ENCODE measurements at places on chromosomes 6 and 20. TPM values are rescaled to one million over a fixed set of nuclear protein-coding genes. Genes with fewer than 3 reads are reported as not detected.

GRCh38 chr20:16107172-16107870, 465.9 kb downstream of the KIF16B start:
- H3K4me3 ChIP-seq: no peak overlapping the region
- H3K4me1 ChIP-seq: no peaks in the 10 kb centered on the region
- H3K27ac ChIP-seq: no peak overlapping the region
- no peaks in the 10 kb centered on the region for H3K27me3 ChIP-seq
- DNase-seq: no peak
- H3K36me3 ChIP-seq: no peaks in the 10 kb centered on the region

GRCh38 chr20:40965671-40966070, 63.0 kb upstream of the TOP1 start:
- no peak for DNase-seq
- peaks cover 6% of the 10 kb centered on the region for H3K4me1 ChIP-seq
- no peak overlapping the region for H3K4me3 ChIP-seq
- no peaks in the 10 kb centered on the region for H3K36me3 ChIP-seq

- H3K36me3 ChIP-seq: no peaks in the 10 kb centered on the region
- DNase-seq: no peak
- H3K4me1 ChIP-seq: no peaks in the 10 kb centered on the region
- H3K27ac ChIP-seq: no peak overlapping the region
These were observed 1179.6 kb downstream of the HACE1 start for GRCh38 chr6:103680116-103680515.

- no peak overlapping the region for H3K4me3 ChIP-seq
- no peaks in the 10 kb centered on the region for H3K4me1 ChIP-seq
- no peaks in the 10 kb centered on the region for H3K36me3 ChIP-seq
- no peak for DNase-seq
- no peaks in the 10 kb centered on the region for H3K27me3 ChIP-seq
These were observed 246.7 kb upstream of the AFDN start for GRCh38 chr6:167579806-167580618.

DNA sequence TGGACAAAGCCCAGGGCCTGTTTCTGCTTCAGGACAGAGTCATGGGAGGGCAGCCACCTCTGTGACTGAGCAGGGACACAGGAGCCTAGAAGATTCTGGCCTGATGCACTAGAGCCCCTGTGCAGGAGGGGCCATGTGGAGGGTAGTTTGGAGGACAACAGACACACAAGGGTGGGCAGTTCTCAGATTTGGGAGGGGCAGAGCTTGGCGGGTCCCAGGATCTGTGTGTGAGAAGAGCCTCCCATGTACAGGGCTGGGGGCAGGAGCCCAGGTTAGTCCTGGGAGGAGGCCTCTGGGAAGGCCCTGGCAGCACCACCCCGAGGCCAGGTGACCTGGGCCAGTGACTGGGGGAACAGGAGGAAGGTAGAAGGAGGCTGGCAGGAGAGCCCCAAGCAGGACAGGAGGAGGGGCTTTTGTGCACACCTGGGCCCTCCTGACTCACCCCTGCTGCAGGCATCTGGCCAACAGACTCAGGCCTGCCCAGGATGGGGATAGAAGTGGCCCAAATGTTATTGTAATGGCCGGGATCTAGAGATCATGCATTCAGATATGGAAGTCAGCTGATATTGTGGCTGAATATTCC, 1.4 kb upstream of the ULBP3 start:
- H3K36me3 ChIP-seq: no peaks in the 10 kb centered on the region
- no peak for DNase-seq
- H3K27me3 ChIP-seq: peaks cover 6% of the 10 kb centered on the region
- H3K4me1 ChIP-seq: peaks cover 16% of the 10 kb centered on the region
- H3K27ac ChIP-seq: no peak overlapping the region

GRCh38 chr6:42569102-42570028, 5.5 kb downstream of the UBR2 start:
- no peaks in the 10 kb centered on the region for H3K4me1 ChIP-seq
- no peaks in the 10 kb centered on the region for H3K27me3 ChIP-seq
- no peak overlapping the region for H3K4me3 ChIP-seq
- no peak for DNase-seq

DNA sequence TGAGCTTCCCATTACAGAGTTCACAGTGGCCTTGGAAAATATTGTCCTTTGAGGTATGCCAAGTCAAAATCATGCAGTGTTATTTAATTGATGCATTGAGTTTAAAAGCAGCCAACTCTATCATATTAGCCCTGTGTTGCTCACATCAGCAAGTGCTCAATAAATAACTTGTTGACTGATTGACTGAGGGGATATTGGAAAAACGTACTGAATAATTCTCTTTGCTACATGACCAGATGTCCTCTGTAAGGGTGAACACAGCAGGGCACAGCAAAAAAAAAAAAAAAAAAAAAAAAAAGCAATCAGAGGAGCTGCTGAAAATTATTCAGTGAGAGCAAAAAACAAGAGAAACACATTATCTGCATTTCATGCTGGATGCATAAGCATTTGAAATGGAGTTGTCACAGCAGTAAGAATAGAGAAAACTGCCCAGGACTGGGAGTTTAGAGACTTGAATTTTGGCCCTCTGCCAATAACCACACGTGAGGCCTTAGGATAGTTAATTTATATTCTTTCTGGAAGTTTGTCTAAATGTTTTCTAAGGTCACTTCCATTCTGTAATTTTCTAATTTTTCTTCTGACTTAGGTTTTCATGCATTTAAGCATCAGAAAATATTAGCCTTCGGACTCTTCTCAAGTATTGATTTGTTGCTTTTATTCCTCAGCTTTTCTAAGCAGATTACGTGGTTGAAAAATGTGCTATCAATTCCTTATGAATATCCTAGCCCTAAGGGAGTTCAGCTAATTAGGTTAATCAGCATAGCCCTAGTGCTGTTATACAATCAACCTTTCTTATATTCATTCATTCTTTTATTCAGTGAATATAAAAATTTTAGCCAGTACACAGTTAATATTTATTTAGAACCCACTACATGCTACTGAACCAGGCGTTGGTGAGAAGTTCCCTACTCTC, 246.8 kb upstream of the STXBP5 start:
- no peak overlapping the region for H3K27ac ChIP-seq
- H3K4me3 ChIP-seq: no peak overlapping the region
- H3K36me3 ChIP-seq: no peaks in the 10 kb centered on the region

- H3K27me3 ChIP-seq: no peaks in the 10 kb centered on the region
- no peaks in the 10 kb centered on the region for H3K36me3 ChIP-seq
- H3K4me1 ChIP-seq: peaks cover 6% of the 10 kb centered on the region
- peak; percentile 39 for DNase-seq
- H3K27ac ChIP-seq: peak overlapping the region; percentile 93
- peak overlapping the region; percentile 31 for H3K4me3 ChIP-seq
These were observed 43.6 kb downstream of the FGD2 start for GRCh38 chr6:37048851-37049757.

- H3K27me3 ChIP-seq: no peaks in the 10 kb centered on the region
- H3K36me3 ChIP-seq: no peaks in the 10 kb centered on the region
These were observed 111.9 kb downstream of the HIVEP2 start for GRCh38 chr6:142833054-142833453.

GRCh38 chr6:139635401-139636130, 261.1 kb upstream of the CITED2 start:
- DNase-seq: no peak
- H3K36me3 ChIP-seq: no peaks in the 10 kb centered on the region
- H3K4me1 ChIP-seq: peaks cover 18% of the 10 kb centered on the region

DNA sequence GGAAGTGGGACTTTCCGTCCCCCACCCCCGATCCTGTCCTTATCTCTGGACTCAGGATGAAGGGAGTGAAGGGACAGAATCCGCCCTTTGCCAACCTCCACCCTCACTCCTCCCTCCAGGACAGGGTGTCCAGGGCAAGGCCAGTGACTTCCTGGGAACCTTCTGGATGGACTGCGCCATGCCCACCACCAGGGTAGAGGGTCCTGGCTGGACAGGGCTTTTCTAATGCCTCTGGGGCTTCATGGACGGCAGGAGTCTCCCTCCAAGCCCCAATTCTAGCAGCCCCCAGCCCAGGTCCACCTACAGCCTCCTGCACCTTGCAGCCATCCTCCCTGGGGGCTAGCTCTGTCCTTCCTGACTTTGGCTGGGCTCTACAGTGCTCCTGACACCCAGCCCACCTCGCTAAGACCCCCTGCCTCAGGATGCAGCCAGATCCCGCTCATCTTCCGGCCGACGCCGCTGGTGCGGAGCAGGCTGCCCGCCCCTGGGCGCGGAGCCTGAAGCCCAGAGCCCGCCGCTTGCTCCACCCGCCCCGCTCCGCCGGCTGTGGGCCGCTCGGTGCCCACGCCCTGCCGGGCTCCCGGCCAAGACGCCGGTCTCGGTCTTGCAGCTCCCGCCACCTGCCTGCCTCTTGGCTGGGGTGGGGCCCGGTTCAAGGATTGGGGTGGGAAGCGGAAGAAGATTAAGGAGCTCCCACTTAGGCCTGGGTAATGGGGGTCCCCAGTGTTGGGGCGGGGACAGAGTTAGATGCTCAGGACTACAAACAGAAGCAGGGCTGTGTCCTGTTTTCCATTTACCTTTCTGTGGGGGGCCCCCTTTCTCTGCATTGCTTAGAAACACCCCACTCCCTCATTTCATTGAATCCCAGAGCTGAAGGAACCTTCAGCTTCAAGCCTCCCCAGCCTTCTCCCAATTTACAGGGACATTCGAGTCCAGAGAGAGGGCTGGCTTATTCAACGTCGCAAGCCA, 72.8 kb downstream of the MDGA1 start:
- peak; percentile 64 for DNase-seq
- H3K27me3 ChIP-seq: peaks cover 20% of the 10 kb centered on the region
- no peak overlapping the region for H3K27ac ChIP-seq
- H3K36me3 ChIP-seq: no peaks in the 10 kb centered on the region
- H3K4me1 ChIP-seq: peaks cover 18% of the 10 kb centered on the region

GRCh38 chr6:145306489-145306888, 428.8 kb downstream of the EPM2A start:
- H3K27me3 ChIP-seq: no peaks in the 10 kb centered on the region
- no peak for DNase-seq
- no peak overlapping the region for H3K4me3 ChIP-seq
- H3K4me1 ChIP-seq: no peaks in the 10 kb centered on the region
- no peak overlapping the region for H3K27ac ChIP-seq
- no peaks in the 10 kb centered on the region for H3K36me3 ChIP-seq

DNA sequence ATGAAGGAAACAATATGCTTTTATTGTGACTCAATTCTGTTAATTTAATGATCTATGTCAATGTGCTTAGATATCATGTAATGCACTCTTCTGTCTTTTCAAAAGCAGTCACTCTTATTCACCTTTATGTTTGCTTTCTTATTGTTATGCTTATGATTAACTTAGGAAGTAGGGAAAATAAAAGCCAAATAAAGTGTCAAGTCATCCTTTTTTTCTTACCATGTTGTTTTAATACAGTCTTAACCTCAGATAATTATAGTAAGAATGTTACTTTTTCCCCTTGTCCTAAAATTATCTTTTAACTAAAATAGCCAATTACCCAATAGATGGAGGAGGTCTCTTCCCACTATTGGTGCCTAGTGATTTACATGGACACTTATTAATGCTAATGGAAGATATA, 72.6 kb downstream of the TFAP2B start:
- H3K27ac ChIP-seq: no peak overlapping the region
- DNase-seq: no peak
- H3K27me3 ChIP-seq: no peaks in the 10 kb centered on the region
- H3K4me3 ChIP-seq: no peak overlapping the region
- no peaks in the 10 kb centered on the region for H3K36me3 ChIP-seq
- H3K4me1 ChIP-seq: no peaks in the 10 kb centered on the region

- no peak overlapping the region for H3K27ac ChIP-seq
- H3K4me1 ChIP-seq: no peaks in the 10 kb centered on the region
- no peaks in the 10 kb centered on the region for H3K36me3 ChIP-seq
These were observed 106.1 kb upstream of the AGPAT4 start for GRCh38 chr6:161379834-161380582.

DNA sequence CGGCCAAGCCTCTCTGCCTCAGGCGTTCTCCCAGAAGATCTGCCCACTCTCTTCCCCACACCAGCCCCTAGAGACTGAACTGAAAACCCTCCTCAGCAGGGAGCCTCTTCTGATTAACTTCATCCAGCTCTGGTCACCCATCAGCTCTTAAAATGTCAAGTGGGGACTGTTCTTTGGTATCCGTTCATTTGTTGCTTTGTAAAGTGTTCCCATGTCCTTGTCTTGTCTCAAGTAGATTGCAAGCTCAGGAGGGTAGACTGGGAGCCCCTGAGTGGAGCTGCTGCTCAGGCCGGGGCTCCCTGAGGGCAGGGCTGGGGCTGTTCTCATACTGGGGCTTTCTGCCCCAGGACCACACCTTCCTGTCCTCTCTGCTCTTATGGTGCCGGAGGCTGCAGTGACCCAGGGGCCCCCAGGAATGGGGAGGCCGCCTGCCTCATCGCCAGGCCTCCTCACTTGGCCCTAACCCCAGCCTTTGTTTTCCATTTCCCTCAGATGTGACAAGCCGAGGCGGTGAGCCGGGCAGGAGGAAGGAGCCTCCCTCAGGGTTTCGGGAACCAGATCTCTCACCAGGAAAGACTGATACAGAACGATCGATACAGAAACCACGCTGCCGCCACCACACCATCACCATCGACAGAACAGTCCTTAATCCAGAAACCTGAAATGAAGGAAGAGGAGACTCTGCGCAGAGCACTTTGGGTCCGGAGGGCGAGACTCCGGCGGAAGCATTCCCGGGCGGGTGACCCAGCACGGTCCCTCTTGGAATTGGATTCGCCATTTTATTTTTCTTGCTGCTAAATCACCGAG, 14.2 kb downstream of the VEGFA start:
- no peaks in the 10 kb centered on the region for H3K27me3 ChIP-seq
- DNase-seq: no peak
- peaks cover 45% of the 10 kb centered on the region for H3K4me1 ChIP-seq
- H3K27ac ChIP-seq: peak overlapping the region; percentile 28

- H3K27ac ChIP-seq: no peak overlapping the region
- no peaks in the 10 kb centered on the region for H3K36me3 ChIP-seq
- no peak for DNase-seq
- peaks cover 8% of the 10 kb centered on the region for H3K4me1 ChIP-seq
- H3K27me3 ChIP-seq: no peaks in the 10 kb centered on the region
- H3K4me3 ChIP-seq: no peak overlapping the region
These were observed 81.0 kb downstream of the SMLR1 start for GRCh38 chr6:130908188-130908587.

- H3K36me3 ChIP-seq: no peaks in the 10 kb centered on the region
- no peak overlapping the region for H3K27ac ChIP-seq
- H3K27me3 ChIP-seq: no peaks in the 10 kb centered on the region
- no peak overlapping the region for H3K4me3 ChIP-seq
These were observed 620.4 kb upstream of the MANEA start for GRCh38 chr6:94956910-94957309.

GRCh38 chr6:37512400-37513011, 12.8 kb upstream of the CCDC167 start:
- peaks cover 4% of the 10 kb centered on the region for H3K27me3 ChIP-seq
- no peak for DNase-seq
- no peaks in the 10 kb centered on the region for H3K36me3 ChIP-seq
- no peak overlapping the region for H3K4me3 ChIP-seq

OPRM1 gene
- not detected for total RNA-seq

COL19A1 gene
- total RNA-seq: 1.3 TPM

FOXP4 gene
- 18.0 TPM for total RNA-seq

LMBRD1 gene
- 46.3 TPM for total RNA-seq

GTPBP2 gene
- 27.6 TPM for total RNA-seq

BHLHE23 gene
- not detected for total RNA-seq

PRR18 gene
- total RNA-seq: 0.20 TPM
